ENCODE measurements at places on chromosomes 7 and 10. TPM values are rescaled to one million over a fixed set of nuclear protein-coding genes. Genes with fewer than 3 reads are reported as not detected.

DNA sequence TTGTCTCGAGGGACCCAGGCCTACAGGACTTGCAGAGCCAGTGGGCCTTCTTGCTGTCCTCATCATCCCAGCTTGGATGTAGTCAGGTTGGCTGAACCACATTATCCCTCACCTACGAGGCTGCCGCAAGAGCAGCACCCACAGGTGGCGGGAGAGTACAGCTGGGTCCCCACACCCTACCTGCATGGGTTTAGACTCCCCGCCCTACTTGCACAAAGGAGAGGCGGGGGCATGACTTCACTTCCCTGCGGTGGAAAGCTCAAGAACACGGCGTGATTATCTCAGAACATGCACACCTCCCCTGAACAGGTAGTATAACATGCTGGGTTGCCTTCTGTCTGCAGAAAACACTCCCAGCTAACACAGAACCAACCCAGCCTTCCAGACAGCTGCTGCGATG, 57.5 kb downstream of the CTBP2 start:
- H3K27ac ChIP-seq: no peak overlapping the region
- H3K4me1 ChIP-seq: peaks cover 11% of the 10 kb centered on the region
- no peaks in the 10 kb centered on the region for H3K36me3 ChIP-seq
- no peak for DNase-seq
- H3K27me3 ChIP-seq: no peaks in the 10 kb centered on the region

GRCh38 chr10:103733045-103733419, 122.3 kb downstream of the SH3PXD2A start:
- no peaks in the 10 kb centered on the region for H3K27me3 ChIP-seq
- H3K4me3 ChIP-seq: no peak overlapping the region
- H3K4me1 ChIP-seq: no peaks in the 10 kb centered on the region
- no peak for DNase-seq
- no peaks in the 10 kb centered on the region for H3K36me3 ChIP-seq

GRCh38 chr10:74963549-74963948, 137.1 kb downstream of the KAT6B start:
- no peaks in the 10 kb centered on the region for H3K4me1 ChIP-seq
- no peaks in the 10 kb centered on the region for H3K27me3 ChIP-seq
- H3K36me3 ChIP-seq: no peaks in the 10 kb centered on the region
- H3K4me3 ChIP-seq: no peak overlapping the region

DNA sequence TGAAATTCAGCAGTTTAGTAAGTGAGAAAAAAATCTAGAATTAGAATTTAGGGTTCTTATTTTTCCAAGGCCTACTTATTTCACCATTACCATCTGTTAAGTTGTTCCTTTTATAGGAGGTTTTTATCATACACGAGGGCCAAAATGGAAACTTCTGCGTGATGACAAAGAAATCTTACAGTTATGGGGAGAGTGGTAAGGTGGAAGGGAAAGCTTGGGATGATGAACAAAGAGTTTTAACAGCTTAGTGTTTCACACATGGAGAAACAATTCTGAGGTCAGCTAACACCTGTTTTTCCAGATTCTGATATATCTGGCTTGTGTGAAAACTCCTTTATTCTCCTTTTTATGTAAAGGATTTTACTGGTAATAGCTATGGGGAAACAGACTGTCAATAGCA, 49.8 kb upstream of the SEMA3C start:
- DNase-seq: no peak
- no peaks in the 10 kb centered on the region for H3K36me3 ChIP-seq
- no peak overlapping the region for H3K4me3 ChIP-seq
- H3K4me1 ChIP-seq: no peaks in the 10 kb centered on the region
- H3K27ac ChIP-seq: no peak overlapping the region
- no peaks in the 10 kb centered on the region for H3K27me3 ChIP-seq

Gene CFTR
- 0.38 TPM for total RNA-seq

Gene TSPAN12
- 9.8 TPM for total RNA-seq

Gene CTAGE15
- total RNA-seq: not detected

Gene NAT16
- total RNA-seq: 0.16 TPM

Measured in astrocyte (in vitro differentiated cells and primary cell).